ENCODE measurements at places on chromosomes 7 and 10.

- DNase-seq = no peak
Measured at GRCh38 chr10:132858121-132859081, 72.5 kb upstream of the NKX6-2 start.

- no peak for DNase-seq
Measured at GRCh38 chr7:139023076-139023475, 12.8 kb downstream of the ZC3HAV1L start.

DNA sequence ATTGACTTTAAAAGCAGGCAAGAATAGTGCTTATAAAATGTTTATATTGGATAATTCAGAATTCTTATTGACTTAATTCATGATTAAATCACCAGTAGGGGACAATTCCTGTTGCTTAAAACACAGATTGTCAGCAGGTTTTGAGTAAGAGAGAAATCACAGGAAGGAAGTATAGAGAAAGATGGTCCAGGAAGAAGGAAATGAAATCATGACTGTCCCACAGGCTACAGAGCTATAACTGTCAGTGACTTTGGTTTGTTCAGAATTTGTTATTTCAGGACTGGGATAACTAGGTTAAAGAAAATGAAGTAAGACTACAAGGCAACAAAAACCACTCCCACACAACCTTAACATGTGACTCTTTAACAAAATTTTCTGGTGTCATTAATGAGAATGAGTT is 6.8 kb downstream of the GNGT1 start:
- DNase-seq = no peak

- DNase-seq = no peak
Measured at GRCh38 chr10:124076148-124076733, 17.2 kb downstream of the CHST15 start.

- DNase-seq = no peak
Measured at GRCh38 chr10:23065181-23065948, 30.0 kb upstream of the MSRB2 start.

DNA sequence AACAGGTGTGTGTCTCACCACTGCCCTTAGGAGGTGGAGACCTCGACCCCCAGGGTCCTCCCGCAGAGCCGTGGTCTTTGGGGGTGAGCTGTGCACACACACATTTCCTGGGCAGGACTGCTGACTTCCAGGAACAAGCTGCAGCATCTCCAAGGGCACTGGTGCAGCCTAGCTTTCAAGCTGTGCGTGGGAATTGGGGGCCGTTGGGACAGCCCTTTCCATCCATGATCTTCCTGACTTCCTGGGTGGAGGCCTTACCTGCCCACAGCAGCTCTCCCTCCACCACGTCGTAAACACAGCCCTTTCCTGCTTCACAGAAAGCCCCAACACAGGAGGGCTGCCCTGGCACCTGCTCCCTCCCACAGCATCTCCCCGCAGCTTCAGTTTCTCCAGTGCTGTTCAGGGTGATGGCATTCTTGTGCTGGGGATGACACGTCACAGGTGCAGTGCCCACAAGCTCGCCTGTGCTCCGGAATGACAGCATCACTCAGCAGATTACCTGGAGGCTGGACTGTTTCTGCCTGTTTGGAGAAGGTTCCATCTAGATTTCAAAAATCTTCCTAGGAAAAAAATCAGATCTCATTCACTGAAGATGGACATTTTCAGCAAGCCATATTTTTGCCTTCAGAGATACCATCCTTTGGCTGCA is 208.0 kb upstream of the PPP2R2D start:
- no peak for DNase-seq

Measured in stimulated activated CD4-positive, alpha-beta T cell treated with anti-CD3 and anti-CD28 coated beads, Interleukin-4, amount 100 ng/mL, for 24 hours (primary cell).